RCC 7860 (cell line): ENCODE measurements at places on chromosomes 3 and 15.

DNA sequence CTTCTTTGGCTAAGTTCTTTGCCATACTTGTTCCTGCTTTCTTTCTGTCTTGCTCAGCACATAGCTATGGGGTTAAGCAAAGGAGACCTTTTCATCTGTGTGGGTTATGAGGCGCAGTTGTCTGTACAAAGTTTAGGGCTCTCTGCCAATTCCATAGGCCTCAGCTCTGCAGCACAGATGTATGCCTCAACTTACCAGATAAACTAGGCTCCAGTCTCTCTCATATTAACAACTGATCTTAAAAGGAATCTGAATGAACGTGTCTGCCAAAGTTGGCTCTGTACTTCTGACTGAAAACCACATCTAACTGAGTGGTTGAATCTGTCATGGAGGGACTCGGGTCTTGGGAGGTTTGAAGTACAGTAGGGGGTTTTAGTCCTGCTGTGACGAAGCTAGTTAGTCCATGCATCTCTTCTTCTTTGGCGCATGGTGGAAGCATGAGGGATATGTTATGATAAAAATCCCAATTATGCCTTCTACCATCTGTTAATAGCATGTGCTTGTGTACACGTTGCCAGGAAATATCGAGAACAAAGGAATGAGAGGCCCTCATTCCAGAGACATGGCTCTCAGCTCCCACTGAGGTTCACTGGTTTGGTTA lies 114.6 kb upstream of the TSC22D2 start:
- no peak for DNase-seq

DNA sequence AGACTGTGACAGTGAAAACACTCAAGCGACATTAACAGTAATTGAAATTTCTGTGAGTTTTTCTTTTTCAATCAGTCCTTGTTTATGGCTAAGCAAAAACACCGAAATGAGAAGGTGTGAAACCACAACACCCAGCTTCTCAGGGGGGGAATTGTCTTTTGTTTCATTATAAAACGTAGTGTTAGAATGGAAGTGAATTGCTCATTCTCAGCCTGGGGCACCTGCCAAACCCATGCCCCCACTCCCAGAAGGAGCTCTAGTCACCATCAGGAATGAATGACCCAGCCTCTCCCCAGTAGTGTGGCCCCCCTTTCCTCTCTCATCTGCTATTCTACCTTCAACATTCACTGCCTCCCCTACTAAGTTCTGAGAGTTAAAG lies 185.8 kb upstream of the CFAP20DC start:
- no peak for DNase-seq

GRCh38 chr15:89087161-89087829 lies 961 bp upstream of the ABHD2 start:
- peak; percentile 15 for DNase-seq

DNA sequence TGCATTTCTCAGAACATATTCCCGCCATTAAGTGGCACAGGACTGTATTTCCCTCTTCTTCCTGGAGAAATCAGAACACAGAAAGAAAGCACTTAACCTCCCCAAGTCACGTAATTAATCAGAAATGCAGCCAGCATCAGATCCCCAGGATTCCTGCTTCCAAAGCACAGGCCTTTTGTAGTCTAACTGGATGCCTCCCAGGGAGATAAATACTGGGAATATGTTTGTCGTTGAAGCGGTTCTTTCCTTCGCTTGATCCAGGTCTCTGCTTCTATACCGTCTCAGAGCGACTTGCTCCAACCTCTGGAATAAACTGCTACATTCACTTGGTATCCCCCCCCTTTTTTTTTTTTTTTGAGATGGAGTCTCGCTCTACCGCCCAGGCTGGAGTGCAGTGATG lies 198.6 kb downstream of the KBTBD8 start:
- no peak for DNase-seq

DNA sequence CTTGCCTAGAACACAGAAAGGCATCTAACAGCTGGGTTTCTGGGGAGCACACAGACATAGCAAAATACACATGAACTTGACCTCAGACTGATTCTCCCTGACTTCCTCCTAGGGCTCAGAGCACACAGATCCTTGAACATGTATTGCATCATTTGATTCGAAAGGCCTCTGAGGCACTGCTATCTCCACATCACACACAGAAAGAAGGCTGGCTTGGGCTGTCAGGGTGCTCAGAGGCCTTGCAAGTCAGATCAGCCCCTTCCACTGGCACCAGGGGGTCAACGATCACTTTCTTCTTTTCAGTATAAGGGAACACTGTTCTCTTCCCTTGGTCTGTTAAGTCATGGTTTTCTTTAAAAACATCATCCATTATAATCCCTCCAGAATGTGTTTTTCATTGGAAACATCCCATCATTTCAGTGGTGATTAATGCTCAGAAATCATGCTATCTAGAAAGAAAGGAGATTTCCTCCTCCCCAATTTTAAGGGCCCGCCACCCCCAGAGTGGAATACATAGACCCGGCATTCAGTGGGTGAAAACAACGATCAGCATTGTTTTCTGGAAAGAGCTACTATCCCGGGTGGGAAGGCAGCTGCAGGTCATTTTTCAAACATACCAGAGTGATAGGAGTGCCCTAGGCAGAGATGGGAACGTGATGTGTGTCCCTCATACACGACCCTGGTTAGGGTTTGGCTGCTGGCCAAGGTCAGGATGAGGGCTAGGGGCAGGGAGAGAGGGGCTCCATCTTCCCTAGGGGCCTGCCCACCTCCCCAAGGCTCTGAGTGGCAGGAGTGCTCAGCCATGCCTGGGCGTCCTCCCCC lies 253.3 kb upstream of the LYSMD4 start:
- DNase-seq, result no peak

DNA sequence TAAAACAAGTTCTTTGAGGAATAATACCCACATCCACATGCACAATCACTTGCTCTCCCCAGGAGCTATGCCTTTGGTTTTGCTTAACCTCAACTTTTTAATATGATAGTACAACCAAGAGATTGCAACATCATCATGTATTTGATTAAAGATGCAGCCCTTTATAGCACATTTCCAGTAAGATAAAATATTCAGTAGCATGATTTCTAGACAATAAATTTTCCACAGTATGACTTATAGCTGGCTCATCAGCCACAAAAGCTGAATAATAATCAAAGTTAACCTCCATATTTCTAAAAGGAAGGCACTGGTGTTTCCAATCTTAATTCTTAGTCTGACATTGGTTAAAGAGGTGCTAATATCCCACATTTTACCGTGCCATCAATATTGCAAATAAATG lies 622.5 kb downstream of the TBL1XR1 start:
- DNase-seq, result no peak

GRCh38 chr15:40948706-40949473 lies 4.4 kb upstream of the CHAC1 start:
- no peak for DNase-seq

- no peak for DNase-seq
These were observed 28.4 kb downstream of the SRPRB start for GRCh38 chr3:133833880-133834620.

DNA sequence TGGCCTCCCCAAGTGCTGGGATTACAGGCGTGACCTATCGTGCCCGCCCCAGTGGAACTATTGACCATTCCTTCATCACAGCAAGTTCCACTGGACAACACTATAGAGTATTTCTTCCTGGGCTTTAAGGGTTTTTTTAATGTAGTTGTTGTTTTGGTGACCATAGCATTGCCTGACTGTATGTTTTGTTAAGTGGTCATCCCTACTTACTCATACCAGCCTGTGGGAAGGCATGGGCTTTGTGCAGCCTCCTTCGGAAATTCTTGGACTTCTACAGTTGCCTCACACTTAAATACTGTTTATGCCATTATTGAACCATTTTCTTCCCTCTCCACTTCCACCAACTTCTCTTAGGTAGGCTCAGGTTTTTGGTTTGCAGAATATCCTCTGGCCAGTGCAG lies 19.9 kb upstream of the ALPK3 start:
- no peak for DNase-seq

GRCh38 chr3:153835540-153835939 lies 285.6 kb upstream of the ARHGEF26 start:
- DNase-seq, result no peak

DNA sequence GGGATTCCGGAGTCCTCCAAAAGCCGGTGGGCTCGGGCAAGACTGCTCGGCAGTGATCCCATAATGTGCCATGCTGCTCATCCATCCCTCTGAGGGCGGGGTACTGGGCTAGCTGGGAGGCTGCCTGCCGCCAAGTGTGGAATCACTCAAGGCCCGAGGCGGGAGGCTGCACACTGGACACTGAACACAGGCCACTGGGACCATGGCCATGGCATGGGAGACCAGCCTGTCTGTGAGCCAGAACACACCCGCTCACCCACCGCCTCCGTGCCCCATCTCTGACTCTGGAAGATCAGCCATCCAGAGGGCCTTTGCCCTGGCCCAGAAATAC lies 1.4 kb downstream of the C3orf22 start:
- no peak for DNase-seq

DNA sequence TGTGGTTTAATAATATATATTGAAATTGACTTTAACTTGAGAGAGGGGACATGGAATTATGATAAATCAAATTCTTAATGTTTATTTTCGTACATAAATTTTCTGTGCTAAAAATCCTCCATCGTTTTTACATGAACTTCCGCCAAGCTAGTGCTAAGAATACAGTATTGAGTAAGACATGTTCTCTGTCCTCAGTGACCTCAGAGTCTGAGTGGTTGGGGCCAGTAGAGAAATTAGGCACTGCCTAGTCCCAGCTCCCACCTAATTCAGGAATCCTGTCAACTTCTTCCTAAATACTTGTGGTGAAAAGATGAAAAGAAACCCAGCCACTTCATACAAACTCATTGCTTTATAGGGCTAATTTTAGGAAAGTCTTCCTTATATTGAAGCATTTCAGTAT lies 110.3 kb downstream of the PPP2R3A start:
- DNase-seq, result no peak

DNA sequence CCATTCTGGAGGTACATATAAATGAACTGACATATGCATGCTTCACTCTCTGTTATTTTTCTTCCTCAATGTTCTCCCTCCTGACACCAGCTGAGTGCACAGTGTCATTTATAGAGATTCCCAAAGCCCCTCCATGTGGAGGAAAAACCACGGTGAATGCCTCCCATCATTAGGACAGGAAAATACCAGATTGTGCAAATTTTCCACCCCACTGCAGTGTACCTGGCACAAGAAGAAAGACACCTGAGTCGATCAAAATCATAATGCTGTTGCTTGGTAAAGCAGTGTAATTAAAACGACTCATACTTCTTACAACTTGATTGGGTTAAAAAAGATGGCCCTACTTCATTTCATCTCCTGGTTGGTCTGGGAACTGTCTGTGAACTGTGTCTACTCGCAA lies 290.6 kb downstream of the IL5RA start:
- DNase-seq, result no peak

DNA sequence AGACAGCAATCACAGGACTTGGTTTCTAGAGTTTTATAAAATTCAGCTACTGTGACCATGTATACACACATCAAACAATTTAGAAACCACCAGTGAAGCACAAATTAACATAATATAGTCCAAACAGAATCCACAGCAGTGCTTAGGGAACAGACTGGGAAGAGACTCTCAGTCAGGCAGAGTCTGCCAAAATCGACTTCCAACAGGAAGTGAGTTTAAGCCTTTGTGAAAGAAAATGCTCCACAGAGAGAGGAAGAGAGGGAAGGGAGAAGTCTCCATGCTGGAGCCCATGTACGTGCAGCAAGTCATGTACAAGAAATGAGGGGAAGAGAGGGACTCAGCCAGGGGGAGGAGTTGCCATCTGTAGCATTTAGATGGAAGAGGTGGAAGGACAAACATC lies 172.6 kb downstream of the IL5RA start:
- no peak for DNase-seq

DNA sequence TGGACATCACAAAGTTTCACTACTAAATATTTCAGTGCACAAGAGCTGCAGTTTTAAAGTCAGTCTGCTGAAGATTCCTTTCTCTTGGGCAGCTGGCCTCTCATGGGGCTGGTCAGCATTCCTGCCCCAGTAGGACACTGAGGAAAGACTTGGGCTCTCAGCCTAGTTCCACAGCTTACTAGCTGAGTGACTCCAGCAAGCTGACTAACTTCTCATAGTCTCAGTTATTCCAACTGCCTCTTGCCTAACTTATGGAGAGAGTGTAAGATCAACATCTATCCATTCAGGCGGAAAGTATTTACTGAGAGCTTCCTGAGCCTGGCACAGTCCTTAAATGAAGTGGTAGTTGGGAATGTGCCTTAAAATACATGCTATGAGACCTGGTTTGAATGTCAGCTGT lies 27.0 kb downstream of the TM4SF4 start:
- DNase-seq, result peak; percentile 88

- no peak for DNase-seq
These were observed 254.4 kb upstream of the GPR149 start for GRCh38 chr3:154684440-154684839.
